Breast epithelium (tissue), 4 donors: ENCODE measurements at places on chromosomes 5 and 9. TPM values are rescaled to one million over a fixed set of nuclear protein-coding genes. Genes with fewer than 3 reads are reported as not detected.

GRCh38 chr5:28685794-28686193, 1647.4 kb upstream of the CDH9 start:
- H3K4me3 ChIP-seq, result no peak overlapping the region
- no peaks in the 10 kb centered on the region for H3K36me3 ChIP-seq
- H3K27ac ChIP-seq, result no peak overlapping the region
- H3K4me1 ChIP-seq, result no peaks in the 10 kb centered on the region

DNA sequence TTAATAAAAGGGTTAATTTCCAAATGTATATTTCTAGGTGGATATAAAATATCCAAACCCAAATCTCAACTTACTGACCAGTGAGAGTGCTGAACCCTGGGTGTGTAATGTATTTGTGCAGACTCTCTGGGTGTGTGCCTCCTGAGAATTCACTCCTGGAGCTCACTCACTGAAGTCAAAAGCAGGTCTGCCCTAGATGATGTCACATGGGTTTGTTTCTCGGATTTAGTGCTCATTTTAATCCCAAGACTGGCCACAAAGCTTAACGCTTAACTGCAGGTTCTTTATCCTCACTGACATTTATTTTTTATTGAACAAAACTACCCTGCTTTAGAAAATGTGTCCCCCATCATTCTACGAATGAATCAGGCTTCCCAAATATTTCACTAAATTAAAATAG, 179.4 kb downstream of the PPP2R2B start:
- no peaks in the 10 kb centered on the region for H3K4me1 ChIP-seq
- no peaks in the 10 kb centered on the region for H3K36me3 ChIP-seq

DNA sequence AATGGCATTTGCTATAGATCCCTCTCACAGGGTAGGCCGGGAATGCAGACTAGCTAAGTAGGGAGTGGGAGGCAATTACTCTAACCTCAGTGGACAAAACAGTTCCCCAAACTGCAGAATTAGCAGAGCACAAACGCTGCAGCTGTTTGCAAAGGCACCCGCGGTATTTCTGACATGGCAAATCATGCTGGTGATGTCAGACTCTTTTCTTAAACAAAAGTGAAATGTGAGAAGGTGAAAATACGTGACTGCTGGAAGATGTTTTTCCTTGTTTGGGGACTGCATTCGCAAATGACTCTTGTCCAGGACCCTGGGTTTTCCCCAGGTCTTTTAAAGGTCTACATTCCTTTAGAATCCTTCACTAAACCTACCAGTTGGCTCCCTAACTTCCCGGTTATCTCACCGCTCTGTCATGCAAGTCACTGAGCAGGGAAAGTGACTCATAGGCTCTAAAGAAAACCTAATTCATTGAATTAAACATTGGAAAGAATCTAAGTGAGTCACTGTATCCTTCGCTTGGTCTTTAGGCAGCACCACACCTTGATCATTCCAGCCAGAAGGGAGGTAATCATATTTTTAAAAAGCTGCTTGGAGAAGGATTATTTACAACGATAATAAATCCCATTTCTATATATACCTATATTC, 91.5 kb upstream of the DNAH5 start:
- H3K27ac ChIP-seq, result peak overlapping the region; percentile 79
- peak overlapping the region; percentile 16 for H3K4me3 ChIP-seq
- peaks cover 10% of the 10 kb centered on the region for H3K4me1 ChIP-seq

GRCh38 chr5:111197523-111197922, 26.7 kb upstream of the CAMK4 start:
- DNase-seq, result no peak
- H3K36me3 ChIP-seq, result no peaks in the 10 kb centered on the region
- H3K27me3 ChIP-seq, result no peaks in the 10 kb centered on the region
- H3K4me3 ChIP-seq, result no peak overlapping the region

DNA sequence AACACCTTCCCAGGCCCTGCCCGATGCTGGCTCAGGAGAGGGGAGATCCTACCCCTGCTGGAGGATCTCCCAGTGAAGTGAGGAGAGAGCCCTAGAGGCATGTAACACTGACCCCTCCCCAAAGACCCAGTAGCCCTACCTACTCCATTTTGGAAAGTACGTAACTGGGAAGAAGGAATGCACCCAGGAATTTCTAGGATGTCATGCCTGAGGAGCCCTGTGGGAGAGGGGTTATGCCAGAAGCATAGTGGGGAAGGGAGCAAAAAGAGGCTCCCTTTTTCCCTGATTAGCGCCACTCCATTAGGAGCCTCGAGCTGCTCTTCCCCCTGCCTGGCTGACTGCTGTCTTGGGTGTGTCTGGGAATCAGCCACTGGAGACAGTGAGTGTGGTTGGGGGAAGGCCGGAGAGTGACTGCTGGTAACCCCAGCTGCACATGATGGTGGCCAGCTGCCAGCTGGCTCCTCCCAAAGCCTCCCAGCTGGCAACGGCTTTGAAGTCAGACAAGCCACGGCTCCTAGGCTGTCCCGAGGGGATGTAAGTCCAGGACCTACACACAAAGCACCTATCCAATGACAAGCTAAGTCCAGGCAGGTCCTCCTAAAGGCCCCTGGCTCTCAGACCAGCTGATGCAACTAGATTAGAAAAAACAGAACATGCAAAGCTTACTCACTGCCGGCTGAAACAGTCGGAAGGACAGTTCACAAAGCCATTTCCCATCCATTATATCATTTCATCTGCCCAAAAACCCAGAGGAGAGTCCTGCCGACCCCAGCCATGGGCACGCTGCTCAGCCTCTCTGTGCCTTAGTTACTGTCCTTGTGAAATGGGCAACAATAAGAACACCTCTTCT, 136.5 kb upstream of the ABCA1 start:
- peak overlapping the region; percentile 6 for H3K4me3 ChIP-seq
- no peaks in the 10 kb centered on the region for H3K36me3 ChIP-seq
- no peaks in the 10 kb centered on the region for H3K27me3 ChIP-seq
- peaks cover 9% of the 10 kb centered on the region for H3K4me1 ChIP-seq
- H3K27ac ChIP-seq, result peak overlapping the region; percentile 87
- DNase-seq, result peak; percentile 86

DNA sequence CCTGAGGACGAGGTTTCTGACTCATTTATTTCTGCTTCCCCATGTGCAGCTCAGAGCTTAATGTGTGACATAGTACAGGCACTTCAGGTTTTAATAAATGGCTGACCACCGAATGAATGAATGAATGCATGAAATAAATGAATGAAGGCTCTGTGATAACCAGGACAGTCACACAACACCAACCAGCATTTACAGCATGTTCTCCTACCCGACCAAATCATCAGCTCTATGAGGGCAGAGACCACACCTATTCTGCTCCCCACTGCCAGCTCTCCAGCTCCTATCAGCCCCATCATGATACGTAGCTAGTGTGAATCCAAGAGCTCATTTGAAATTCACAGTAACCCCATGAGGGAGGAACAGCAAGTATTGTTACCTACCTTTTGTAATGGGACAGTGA, 4.8 kb downstream of the TMOD1 start:
- no peaks in the 10 kb centered on the region for H3K4me1 ChIP-seq

DNA sequence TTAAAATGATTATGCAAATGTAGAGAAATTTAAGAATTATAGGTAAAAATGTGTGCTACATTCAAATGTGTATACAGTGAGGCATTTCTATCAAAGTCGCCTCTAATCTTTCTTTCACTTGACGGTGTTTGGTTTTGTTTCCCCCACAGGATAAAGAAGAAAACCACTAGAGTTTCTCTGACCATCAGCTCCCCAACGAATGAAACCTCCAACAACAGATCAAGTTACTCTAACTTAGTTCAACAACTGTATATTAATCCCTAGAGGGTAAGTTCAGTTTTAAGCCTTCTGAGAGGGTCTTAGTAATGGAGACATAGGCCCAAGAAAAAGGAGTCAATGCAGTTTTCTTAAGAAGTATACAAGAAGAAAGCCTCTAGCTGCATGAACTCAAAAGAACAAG, 11.5 kb upstream of the MYOT start:
- H3K27me3 ChIP-seq, result no peaks in the 10 kb centered on the region
- no peak for DNase-seq
- H3K36me3 ChIP-seq, result no peaks in the 10 kb centered on the region
- no peak overlapping the region for H3K4me3 ChIP-seq

GRCh38 chr9:124261736-124262648, 4.2 kb downstream of the NEK6 start:
- H3K36me3 ChIP-seq, result no peaks in the 10 kb centered on the region
- H3K4me1 ChIP-seq, result peaks cover 20% of the 10 kb centered on the region
- no peak for DNase-seq
- peak overlapping the region; percentile 87 for H3K27ac ChIP-seq
- no peaks in the 10 kb centered on the region for H3K27me3 ChIP-seq
- H3K4me3 ChIP-seq, result no peak overlapping the region

DNA sequence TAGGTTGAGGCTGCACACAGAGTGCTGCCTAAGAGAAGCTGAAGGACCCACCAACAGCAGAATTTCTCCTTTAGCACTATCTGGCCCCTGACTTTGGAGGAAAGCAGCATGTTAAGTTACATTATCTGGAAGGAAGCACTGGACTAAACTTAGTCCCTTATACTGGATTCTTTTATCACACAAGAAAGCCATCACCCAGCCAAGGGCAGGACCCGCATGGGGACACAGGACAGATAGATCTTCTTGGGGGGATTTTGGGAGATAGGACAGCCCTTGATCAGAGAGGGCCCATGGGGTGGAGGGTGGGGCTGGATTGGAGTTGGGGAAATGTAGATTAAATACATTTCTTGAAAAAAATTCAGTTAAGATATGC, 14.4 kb downstream of the ANKRD33B start:
- no peak overlapping the region for H3K27ac ChIP-seq
- H3K36me3 ChIP-seq, result no peaks in the 10 kb centered on the region
- no peaks in the 10 kb centered on the region for H3K27me3 ChIP-seq
- H3K4me1 ChIP-seq, result no peaks in the 10 kb centered on the region
- H3K4me3 ChIP-seq, result no peak overlapping the region

- no peak for DNase-seq
- H3K27me3 ChIP-seq, result no peaks in the 10 kb centered on the region
- no peaks in the 10 kb centered on the region for H3K4me1 ChIP-seq
- H3K36me3 ChIP-seq, result no peaks in the 10 kb centered on the region
- no peak overlapping the region for H3K4me3 ChIP-seq
Measured at GRCh38 chr5:81906086-81906485, 65.7 kb upstream of the ATG10 start.

GRCh38 chr9:101418518-101419430, 16.8 kb downstream of the ALDOB start:
- no peaks in the 10 kb centered on the region for H3K4me1 ChIP-seq
- no peaks in the 10 kb centered on the region for H3K36me3 ChIP-seq
- H3K27ac ChIP-seq, result no peak overlapping the region
- no peak overlapping the region for H3K4me3 ChIP-seq

- H3K36me3 ChIP-seq, result no peaks in the 10 kb centered on the region
- H3K4me3 ChIP-seq, result no peak overlapping the region
- no peaks in the 10 kb centered on the region for H3K27me3 ChIP-seq
Measured at GRCh38 chr5:142134331-142135010, 25.9 kb downstream of the NDFIP1 start.

DNA sequence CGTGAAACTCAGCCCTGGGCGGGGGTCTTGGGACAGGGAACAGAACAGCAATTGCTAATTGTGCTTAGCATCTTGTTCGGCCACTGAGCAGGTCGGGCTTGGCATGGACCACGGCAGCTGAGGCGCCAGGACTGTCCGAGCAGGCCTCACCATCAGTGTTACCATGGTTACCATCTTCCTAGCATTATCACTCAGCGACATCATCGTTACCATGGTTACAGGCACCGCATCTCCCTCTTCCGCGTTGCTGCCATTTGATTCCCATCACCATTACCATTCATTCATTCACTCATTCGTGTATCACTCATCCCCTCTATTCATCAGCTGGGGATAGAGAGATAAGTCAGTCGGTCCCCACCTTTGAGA, 81.0 kb upstream of the ZBTB43 start:
- H3K4me1 ChIP-seq, result peaks cover 4% of the 10 kb centered on the region
- H3K4me3 ChIP-seq, result peak overlapping the region; percentile 79
- no peaks in the 10 kb centered on the region for H3K36me3 ChIP-seq
- H3K27ac ChIP-seq, result peak overlapping the region; percentile 98

GRCh38 chr9:85900504-85901201, 40.3 kb upstream of the NAA35 start:
- DNase-seq, result no peak
- no peaks in the 10 kb centered on the region for H3K36me3 ChIP-seq
- no peaks in the 10 kb centered on the region for H3K4me1 ChIP-seq
- no peaks in the 10 kb centered on the region for H3K27me3 ChIP-seq
- no peak overlapping the region for H3K4me3 ChIP-seq
- H3K27ac ChIP-seq, result no peak overlapping the region

DNA sequence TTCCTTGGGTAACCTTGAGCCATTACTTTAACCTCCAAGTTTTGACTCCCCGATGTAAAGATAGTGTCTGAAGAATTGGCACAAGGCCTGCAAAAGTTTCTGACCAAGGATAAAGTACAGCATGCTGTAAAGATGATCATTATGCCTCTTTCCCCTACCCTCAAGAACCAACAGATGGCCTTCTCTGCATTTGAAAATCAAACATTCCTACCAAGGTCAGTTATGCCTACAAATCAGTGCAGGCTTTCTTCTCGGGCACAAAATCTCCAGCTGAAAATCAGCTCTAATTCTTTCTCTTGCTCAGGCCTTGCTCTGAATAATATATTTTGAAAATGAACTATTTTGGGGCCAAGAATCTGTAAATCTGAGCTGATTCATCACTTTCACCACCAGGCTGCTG, 59.7 kb downstream of the PPP2R2B start:
- no peak for DNase-seq
- H3K36me3 ChIP-seq, result no peaks in the 10 kb centered on the region
- H3K27ac ChIP-seq, result no peak overlapping the region

Gene WDR38
- total RNA-seq, result 0.33 TPM

GRCh38 chr9:129558063-129558550, 62.8 kb downstream of the C9orf50 start:
- H3K4me3 ChIP-seq, result no peak overlapping the region
- no peak overlapping the region for H3K27ac ChIP-seq
- no peaks in the 10 kb centered on the region for H3K4me1 ChIP-seq
- no peaks in the 10 kb centered on the region for H3K27me3 ChIP-seq
- H3K36me3 ChIP-seq, result no peaks in the 10 kb centered on the region
- no peak for DNase-seq

GRCh38 chr9:122191584-122191983, 31.9 kb downstream of the MORN5 start:
- no peaks in the 10 kb centered on the region for H3K36me3 ChIP-seq
- no peaks in the 10 kb centered on the region for H3K27me3 ChIP-seq
- H3K4me3 ChIP-seq, result no peak overlapping the region
- DNase-seq, result no peak
- no peaks in the 10 kb centered on the region for H3K4me1 ChIP-seq
- H3K27ac ChIP-seq, result no peak overlapping the region

DNA sequence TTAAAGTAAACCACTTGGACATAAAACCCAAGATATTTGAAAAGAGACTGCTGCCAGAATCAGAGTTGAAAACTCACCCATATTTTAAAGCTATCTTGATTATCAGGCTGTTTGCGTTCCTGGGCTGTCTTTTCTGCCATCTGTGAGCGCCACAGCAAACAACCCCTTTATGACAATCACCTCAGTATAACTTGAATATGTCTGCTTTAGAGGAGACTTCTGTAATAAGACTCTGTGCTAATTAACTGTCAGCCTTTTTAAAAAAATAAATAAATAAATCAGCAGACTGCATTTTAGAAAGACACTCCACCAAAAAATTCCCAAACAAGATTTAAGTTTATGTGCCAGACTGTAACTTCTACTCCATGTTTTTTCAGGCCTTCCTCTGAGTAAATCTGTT, 375.7 kb upstream of the CCNH start:
- no peaks in the 10 kb centered on the region for H3K36me3 ChIP-seq
- H3K4me1 ChIP-seq, result no peaks in the 10 kb centered on the region
- H3K27me3 ChIP-seq, result peaks cover 9% of the 10 kb centered on the region
- no peak for DNase-seq

- no peak overlapping the region for H3K4me3 ChIP-seq
- no peaks in the 10 kb centered on the region for H3K36me3 ChIP-seq
- H3K27me3 ChIP-seq, result no peaks in the 10 kb centered on the region
- H3K27ac ChIP-seq, result no peak overlapping the region
- no peak for DNase-seq
Measured at GRCh38 chr9:81146684-81147337, 542.5 kb downstream of the TLE1 start.
